Stimulated activated CD4-positive, alpha-beta T cell treated with anti-CD3 and anti-CD28 coated beads, Interleukin-15, amount 100 ng/mL, for 1 hour (primary cell): ENCODE measurements at places on chromosomes 12 and 14.

GRCh38 chr14:75542588-75543091, 20.4 kb downstream of the BATF start:
- DNase-seq = peak; percentile 56

GRCh38 chr14:99996951-99997571, 68.2 kb upstream of the EVL start:
- no peak for DNase-seq

DNA sequence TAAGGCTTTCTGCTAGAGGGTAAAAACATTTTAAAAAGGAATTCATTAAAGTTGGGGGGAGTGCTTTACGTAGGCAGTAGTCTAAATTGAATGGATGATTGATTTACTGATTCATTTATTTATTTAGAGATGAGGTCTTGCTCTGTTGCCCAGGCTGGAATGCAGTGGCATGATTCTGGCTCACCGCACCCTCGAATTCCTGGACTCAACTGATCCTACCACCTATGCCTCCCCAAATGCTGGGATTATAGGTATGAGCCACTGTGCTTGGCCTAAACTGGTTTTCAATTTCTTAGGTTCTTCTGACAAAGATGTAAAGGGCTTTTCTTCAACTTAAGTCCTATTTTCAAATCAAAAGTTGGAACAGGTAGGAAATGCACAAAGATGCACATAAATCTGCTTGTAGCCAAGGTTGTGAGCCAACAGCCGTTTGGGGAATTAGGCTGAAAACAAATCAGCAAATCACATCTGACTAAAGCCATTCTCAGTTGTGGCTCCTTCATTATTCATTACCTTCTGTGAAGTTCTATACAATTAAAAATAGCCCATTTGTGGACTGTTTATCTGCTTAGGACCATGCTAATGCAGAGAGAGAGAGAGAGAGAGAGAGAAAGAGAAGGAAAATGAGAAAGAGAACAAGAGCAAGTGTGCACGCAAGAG, 218.0 kb downstream of the PPM1H start:
- DNase-seq = no peak

DNA sequence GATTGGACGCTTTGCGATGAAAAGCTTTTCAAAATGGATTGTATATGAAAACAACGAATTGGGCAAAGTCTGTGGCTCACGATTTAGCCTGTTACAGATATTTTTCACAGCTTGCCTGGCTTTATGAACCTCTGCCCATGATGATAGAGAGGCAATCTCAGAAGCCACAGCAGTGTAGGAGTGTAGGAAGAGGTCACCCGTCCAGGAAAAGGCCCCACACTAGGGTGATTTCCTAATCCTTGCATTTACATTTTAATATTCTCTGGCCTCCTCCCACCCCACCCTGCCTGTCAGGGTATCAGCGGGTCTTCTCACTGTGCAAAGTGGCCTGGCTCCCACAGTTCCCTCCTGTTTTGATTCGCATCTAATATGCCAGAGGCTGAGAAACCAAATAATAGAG, 81.8 kb upstream of the FOXN3 start:
- no peak for DNase-seq

DNA sequence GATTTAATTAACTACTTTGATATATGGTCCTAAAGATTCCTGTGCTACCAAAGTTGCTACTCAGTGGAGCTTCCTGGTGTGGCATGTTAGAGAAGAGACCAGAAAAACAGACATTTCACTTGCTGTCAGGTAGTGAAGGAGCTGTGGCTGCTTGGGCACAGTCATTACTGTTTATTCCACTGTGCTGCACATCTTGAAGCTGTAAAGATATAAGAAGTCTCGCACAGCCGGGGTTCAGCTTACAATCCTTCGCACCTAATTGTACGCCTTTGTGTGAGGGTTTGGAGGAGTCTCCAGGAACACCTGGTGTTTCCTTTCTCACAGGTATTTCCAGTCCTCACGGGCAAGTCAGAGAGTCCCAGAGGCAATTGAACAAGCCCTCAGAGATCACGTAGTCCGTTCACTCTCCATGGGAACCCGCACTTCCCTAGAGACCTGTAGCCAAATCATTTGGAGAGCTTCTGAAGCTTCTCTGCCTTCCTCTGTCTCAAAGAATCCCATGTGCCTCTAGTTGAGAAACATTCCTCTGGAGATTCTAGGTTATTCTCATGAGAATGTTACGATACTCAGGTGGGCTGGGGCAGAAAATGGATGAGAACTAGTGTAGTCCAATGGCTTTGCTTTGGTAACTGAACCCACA, 4.1 kb downstream of the EVL start:
- DNase-seq = no peak

- DNase-seq = no peak
Measured at GRCh38 chr14:51564986-51565604, 86.6 kb upstream of the FRMD6 start.

DNA sequence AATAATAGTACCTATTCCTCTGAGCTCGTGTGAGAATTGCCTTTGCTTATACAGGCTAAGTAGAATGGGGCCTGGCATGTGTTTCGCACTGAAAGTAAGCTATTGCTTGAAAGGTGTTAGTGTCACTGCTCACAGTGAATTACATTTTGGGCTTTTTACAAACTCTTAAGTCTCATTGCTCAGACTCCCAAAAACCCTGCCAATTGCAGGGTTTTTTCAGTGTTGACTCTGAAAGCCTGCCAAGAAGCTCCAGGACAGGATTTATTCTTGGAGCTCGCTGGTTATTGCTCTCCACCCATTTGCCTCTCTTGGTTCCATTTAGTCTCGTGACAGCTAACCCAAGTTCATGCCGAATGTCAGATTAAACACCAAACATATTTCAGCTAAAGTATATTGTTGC, 39.8 kb downstream of the NOPCHAP1 start:
- no peak for DNase-seq

GRCh38 chr14:99189201-99189801, 82.7 kb downstream of the BCL11B start:
- no peak for DNase-seq

- no peak for DNase-seq
Measured at GRCh38 chr14:82414853-82415539, 881.3 kb upstream of the SEL1L start.

DNA sequence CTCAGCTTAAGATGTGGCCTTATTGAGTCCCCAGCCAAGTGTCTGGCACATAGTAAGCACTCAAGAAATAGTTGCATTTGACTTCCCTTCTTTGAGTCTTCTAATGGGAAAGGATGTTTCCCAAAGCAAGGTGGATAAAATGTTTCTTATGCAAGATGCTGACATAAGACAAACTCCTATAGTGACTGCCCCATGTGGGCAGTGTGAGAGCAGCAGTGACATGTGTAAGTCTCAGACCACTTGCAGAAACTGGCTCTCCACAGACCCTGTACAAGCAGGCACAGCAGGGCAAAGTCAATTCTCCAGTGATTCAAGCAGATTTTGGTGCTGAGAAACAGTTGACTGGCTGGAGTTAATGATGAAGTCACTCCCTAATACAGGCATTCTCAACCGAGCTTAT, 255.3 kb downstream of the ANO2 start:
- DNase-seq = no peak

- no peak for DNase-seq
Measured at GRCh38 chr14:103155010-103155409, 31.7 kb downstream of the TNFAIP2 start.

GRCh38 chr12:2833327-2833726, 1.5 kb downstream of the NRIP2 start:
- no peak for DNase-seq

DNA sequence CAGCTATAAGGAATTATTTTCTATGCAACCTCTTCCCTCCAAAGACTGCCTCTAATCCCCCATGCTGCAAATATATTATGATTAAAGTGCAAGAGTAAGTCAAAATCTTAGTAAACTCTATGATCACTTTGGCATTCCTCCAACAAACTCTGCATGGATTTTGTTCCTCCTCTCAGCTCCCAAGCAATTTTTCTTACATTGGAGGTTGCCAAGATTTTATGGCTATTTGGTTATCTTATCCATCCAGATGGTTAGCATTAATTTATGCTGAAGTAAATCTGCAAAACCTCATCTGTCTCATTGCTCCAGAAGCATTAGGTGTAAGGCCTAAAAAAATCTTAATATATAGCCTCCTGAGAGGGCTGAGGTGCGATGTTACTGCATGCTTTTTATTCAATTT, 228.1 kb downstream of the CHST11 start:
- no peak for DNase-seq

DNA sequence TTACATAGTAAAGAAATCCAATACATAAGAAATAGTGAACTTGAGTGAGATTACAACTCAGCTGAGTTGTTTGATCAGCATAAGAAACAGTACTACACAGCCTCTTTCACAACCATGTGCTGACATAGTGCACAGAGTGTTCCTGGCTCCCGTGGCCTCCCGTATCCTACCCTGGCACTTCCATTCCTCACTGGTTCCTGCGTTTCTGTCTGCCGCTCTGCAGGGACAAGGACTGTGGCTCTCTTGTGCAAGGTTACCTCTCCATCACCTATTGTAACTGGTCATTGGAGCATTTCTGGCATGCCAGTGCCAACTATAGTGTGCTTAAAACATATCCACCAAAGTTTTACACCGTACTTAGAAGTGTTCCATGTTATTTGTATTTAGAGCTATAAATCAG, 46.3 kb upstream of the PCED1B start:
- DNase-seq = no peak

DNA sequence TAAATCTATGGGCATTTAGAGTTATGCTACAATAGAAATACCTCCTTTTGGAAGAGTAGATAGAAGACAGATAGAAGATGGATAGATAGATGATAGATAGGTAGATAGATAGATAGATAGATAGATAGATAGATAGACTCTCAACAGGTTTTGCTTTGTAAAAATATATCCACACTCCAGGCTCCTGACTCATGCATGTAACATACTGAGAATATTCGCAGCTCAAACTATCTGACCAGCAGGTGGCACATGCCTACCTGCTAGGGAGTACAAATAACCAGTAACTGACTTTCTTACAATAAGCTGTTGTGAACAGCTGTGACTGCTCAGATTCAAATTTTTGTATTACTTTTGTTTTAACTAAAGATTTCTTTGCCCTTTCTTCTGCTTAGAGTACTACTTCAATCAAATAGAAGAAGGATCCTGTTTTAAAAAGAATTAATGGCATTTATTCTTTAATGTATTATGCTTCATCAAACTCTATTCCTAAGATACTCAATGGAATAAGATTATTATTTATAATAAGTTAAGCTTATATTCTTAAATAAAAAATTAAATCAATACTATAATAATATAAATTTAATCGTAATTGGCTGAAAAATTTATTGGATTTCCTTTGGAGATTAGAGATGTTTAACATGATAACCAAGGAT, 15.8 kb upstream of the CPNE8 start:
- no peak for DNase-seq

- no peak for DNase-seq
Measured at GRCh38 chr12:94872007-94872653, 131.4 kb downstream of the NDUFA12 start.

- no peak for DNase-seq
Measured at GRCh38 chr14:34642595-34642994, 12.6 kb upstream of the SNX6 start.

DNA sequence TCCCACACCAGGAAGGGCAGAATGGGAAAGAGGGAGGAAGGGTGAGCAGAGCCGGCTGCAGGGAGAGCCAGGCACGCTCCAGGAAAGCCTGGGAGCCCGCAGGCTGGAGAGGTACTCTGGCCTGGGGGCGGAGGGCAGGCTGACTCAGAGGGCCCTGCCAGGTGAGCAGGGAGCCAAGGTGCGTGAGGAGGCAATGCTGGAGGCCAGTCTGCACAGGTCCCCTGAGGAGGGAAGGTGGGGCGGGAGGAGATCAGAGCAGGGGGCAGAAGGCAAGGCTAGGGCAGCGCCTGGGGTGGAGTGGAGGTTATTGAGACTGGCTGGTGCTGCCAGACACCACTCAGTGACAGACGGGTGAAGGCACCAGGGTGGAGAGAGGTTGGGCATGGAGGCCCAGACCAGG, 385.0 kb downstream of the BCL11B start:
- no peak for DNase-seq
